RPMI8226 (cell line): ENCODE measurements at places on chromosomes 7 and 10.

DNA sequence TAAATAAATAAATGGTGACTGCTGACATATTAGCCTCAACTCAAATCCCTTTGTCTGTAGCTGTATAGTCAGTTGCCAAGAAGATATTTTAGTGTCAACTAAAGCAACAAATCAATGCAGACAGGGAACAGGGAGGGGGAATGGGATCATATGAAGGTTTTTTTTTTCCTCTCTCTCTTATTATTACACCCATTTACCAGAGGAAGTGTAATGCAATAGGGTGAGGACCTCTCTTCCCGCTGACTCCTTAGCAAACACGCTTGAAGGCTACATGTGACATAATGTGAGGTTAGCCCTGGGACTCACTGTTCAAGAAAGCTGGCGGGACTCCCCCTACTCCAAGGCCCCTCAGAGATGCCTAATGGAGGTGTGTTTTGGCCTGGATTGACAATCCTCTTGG lies 88.2 kb downstream of the CHRM2 start:
- DNase-seq = no peak

DNA sequence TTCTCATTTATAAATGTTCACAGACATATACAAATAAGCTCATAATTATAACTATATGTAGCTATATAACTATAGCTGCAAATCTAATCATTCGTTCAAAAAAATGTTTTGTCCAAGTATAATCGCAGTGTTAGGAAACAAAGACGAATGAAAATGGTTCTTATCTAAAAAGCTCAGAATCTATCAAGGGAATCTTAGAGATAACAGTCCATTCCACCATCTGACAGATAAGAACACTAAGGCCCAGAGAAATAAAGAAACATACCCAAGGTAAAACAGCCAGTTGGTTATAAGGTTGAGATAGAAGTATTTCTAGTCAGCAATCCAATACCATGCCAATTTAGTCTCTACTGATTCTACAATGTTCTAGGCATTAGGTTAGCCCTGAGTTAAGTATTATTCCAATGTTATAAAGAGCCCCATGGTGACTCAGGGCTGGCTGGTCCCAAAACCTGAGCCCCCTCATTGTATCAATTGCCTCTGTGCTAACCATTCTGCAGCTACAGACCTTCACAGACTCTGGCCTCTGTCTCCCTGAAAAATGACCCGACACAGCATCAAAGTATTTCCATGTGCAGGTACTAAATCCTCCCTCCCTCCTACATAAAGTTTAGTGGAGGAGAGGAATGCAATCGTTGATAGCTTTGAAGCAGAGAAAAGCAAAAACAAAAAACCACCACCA lies 30.0 kb downstream of the CHCHD3 start:
- DNase-seq = no peak

DNA sequence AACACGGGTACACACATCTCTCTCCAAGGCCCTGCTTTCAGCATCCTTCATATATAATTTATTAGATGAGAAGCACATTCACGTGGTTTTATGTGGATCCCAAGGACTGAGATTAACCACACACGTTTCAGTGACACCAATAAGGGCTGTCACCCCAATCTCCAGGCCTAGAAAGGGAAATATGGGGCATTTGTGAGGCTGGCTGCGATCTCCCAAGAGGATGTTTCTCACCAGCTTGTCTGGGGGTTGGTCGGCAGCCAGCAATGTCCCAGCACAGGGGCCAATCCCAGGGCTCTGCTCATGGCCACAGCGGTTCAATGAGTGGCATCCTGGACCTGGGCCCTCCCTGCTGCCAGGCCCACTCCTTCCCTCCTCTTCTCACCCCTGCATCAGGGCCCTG lies 115.5 kb downstream of the ITIH5 start:
- DNase-seq = no peak

- DNase-seq = no peak
Observed at GRCh38 chr7:153188161-153188560, 428.6 kb downstream of the ACTR3B start.

DNA sequence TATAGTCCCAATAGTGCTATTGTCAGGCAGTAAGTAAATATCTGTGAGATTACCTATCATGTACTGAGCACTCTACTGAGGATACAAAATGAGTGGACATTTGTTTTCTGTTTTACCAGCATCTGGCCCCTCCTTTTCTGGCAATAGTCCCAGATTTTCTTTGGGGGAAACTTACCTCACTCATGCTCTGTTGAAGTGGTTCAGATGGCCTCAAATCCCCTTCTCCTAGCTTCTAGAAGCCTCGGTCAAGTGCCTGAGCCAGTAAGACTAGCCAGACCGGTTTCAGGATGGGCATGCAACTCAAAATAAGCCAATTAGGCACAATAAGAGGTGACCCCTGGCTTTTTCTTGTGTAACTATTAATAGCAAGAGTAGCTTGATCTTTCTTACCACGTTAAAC lies 19.7 kb downstream of the TRDMT1 start:
- no peak for DNase-seq

GRCh38 chr7:137304624-137305235 lies 38.8 kb downstream of the PTN start:
- DNase-seq = no peak

DNA sequence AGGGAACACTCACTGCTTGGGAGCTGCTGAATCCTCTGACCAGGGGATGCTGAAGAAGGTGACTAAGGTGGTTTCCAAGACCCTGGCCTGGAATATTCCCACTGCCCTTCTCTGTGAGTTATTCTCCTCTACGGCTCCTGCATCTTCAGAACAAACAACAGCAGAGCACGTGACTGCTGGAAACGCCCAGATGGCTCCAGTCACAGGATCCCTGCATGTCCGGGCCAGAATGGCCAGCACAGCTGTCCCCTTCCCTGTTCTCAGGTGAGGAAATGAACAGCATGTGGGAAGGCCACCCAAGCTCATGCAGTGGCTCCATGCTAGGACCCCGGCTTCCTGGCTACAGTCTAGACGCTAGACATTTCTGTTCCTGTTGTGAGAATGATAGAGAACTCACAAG lies 43.1 kb downstream of the GHRHR start:
- DNase-seq = no peak
